ENCODE measurements at places on chromosomes 5 and 9. TPM values are rescaled to one million over a fixed set of nuclear protein-coding genes. Genes with fewer than 3 reads are reported as not detected.

- no peak for DNase-seq
Measured at GRCh38 chr9:22204240-22204639, 195.1 kb upstream of the CDKN2B start.

TBC1D13 gene
- total RNA-seq = 34.3 TPM

- no peak for DNase-seq
Measured at GRCh38 chr5:68949256-68949655, 144.6 kb upstream of the SLC30A5 start.

- DNase-seq = peak; percentile 41
Measured at GRCh38 chr9:3271581-3271980, 254.2 kb downstream of the RFX3 start.
